ENCODE measurements at places on chromosomes 4 and X.

DNA sequence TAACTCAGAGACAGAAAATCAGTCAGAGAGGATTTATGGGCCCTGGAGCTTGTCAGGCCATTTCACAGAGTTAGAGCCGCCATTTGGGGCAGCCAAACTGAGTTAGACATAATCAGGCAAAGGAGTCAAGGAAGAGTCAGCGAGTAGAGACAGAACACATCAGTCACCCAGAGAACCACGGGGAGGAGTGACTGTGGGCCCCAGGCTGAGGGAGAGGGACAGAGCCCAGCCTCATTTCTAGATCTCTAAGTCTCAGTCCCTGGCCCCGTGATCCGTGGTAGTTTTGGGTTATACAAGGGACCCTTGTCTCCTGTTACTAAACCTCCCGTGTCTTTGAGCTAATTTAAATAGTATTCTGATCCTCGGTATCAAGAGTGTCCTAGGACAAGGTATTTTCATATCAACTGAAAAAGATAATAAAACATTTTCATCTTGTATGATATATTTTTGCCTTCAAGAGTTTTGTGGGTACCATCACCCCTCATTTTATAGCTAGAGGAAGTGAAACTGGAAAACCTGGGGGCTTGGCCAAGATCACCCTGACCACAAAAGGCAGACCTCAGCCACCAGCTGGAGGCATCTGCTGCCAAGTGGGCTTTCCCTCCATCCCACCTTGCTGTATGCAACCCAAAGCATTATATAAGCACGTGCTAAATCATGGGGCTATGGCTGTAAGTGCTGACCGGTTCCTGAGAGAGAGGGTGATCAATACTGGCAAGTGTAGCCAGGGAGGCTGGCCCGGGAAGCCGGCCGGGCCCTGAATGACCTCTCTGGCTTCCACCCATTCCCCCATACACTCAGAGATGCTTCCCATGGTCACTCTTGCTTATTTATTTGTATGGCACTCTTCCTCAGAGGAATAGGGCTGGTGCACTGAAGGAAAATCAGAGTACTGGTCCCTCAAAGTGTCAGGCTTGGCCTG is 204.1 kb downstream of the BCOR start:
- no peak for DNase-seq

- DNase-seq = no peak
Measured at GRCh38 chr4:112213856-112214255, 17.7 kb upstream of the AP1AR start.

DNA sequence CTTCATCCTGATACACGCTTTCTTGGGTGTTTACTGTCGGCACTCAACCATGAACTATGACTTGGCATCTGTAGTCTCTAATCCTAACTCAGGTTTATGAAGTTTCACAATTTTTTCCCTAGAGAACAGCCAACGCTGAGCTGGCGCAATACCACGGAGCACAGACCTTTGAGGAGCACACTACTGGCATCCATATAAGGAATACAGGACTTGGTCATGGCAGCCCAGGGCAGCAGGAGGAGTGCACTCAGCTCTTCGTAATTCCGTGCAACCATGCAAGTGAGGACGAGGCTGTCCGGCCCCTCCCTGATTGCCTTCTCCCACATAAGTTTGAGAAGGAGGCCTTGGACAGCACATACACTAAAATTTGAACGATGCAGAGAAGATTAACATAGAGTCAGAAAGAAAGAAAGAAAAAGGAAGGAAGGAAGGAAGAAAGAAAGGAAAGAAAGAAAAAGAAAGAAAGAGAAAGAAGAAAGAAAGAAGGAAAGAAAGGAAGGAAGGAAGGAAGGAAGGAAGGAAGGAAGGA is 41.0 kb upstream of the PDLIM5 start:
- no peak for DNase-seq

- DNase-seq = no peak
Measured at GRCh38 chr4:138734746-138735145, 280.8 kb upstream of the NOCT start.

GRCh38 chrX:69149466-69150280 is 15.6 kb downstream of the PJA1 start:
- no peak for DNase-seq

DNA sequence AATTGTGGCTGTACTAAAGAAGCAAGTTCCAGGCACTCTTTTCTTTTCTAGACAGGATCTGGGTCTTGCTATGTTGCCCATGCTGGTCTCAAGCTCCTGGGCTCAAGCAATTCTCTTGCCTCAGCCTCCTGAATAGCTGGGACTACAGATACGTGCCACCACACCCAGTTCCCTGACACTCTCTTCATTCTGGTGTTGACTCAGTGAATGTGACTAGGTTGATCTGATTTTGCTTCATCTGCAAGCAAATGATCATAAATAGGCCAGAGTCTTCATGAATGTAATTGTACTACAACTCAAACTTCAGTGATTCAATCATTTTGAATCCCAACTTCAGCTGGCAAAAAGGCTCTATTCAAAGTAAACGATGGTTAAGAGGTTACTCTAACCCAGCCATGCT is 78.5 kb downstream of the APBB2 start:
- no peak for DNase-seq

DNA sequence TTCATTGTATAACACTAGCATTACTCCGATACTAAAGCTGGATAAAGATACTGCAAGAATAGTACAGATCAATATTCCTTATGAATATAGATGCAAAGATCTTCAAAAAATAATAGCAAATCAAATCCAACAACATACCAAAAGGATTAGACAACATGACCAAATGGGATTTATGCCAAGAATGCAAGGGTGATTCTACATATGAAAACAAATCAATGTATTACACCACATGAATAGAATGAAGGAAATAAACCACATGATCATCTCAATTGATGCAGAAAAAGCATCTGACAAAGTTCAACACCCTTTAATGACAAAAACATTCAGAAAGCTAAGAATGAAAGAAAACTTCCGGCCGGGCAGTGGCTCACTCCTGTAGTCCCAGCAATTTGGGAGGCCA is 42.8 kb downstream of the CUL4B start:
- DNase-seq = no peak

DNA sequence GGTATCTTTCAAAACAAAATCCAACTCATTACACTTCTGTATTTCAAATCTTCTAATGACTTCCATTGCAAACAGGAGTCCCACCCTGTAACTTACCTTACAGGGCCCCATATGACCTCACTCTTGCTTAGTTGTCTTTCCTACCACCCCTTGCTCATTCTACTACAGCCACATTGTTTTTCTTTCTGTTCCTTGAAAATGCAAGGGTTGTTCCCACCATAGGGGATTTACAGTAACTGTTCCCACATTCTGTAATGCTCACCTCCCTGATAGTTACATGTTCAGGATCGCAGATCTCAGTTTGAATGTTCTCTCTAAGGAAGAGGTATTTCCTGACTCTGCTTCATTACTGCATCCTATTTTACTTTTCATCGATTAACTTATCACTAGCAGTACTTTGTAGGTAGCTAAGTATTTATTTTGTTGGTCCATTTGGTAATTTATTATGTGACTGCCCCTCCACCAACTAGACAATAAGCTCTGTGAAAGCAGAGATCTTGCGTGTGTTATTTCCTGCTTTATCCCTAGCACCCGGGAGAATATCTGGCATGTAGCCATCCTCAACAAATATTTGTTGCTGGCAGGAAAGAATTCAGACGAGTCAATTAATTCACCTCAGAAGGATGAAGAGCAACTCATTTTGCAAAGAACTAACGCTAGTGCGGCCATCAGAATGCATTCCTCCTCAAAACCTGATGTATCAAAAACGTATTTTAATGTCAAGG is 21.4 kb downstream of the MAOB start:
- no peak for DNase-seq

GRCh38 chr4:166414431-166414830 is 541.4 kb downstream of the TLL1 start:
- DNase-seq = no peak

DNA sequence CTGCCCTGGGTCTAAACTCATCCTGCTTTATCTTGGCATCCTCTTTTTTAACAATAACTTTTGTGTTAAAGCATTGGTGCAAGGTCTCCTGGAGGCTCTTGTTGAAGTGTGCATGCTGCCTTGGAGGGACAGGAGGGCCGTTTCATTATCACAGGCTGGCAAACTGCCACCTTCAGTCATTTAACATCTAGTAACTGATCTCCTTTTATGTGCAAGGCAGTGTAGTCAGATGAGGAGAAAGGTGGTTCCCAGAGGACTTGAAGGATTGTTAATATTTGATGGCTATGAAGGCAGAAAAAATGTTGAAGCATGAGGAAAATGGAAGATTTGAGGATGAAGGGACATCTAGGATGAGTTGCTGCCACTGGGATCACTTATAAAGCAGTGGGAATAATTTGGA is 439.4 kb downstream of the RAPGEF2 start:
- DNase-seq = no peak

- DNase-seq = no peak
Measured at GRCh38 chr4:96845819-96846218, 1005.9 kb downstream of the PDHA2 start.

DNA sequence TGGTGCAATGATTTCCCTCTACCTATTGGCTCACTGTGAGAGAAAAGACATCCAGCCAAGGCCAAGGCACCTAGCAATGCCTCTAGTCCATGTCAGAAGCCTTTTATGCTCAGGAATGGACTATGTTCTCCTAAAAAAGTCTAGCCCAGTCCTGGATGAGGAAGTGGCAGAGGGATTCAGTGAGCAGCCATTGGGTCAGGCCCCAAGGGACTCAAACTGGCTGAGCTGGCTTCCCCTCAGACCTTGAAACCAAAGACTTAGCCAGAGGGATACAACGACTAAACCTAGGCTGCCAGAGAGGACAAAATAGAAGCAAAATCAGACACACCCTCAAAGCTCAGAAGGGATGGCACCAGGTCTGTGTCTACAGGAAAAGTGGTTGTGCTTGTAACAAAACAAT is 49.1 kb downstream of the ARHGEF9 start:
- no peak for DNase-seq

DNA sequence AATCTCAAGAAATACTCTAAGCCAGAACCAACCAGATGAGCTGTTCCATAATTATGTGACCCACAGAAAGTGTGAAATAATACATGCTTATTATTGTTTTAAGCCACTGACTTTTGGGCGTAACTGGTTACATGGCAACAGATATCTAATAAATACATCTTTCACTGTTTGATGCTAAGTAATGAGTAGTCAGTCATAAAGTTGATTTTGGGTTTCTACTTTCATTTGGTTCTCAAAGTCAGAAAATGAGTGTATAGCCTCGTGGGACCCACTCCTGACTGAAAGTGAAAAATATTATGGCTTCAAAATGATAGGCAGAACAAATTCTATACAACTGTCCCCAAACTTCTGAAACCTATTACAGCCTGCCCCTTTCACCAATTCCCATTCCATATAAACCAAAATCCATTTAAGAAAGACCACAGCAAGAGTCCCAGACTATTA is 88.0 kb upstream of the CBR4 start:
- DNase-seq = no peak

GRCh38 chr4:123127218-123127617 is 204.8 kb upstream of the NUDT6 start:
- DNase-seq = no peak

- no peak for DNase-seq
Measured at GRCh38 chr4:1895971-1896657, 24.9 kb downstream of the NSD2 start.

- no peak for DNase-seq
Measured at GRCh38 chr4:185151296-185151695, 8.2 kb downstream of the SLC25A4 start.

DNA sequence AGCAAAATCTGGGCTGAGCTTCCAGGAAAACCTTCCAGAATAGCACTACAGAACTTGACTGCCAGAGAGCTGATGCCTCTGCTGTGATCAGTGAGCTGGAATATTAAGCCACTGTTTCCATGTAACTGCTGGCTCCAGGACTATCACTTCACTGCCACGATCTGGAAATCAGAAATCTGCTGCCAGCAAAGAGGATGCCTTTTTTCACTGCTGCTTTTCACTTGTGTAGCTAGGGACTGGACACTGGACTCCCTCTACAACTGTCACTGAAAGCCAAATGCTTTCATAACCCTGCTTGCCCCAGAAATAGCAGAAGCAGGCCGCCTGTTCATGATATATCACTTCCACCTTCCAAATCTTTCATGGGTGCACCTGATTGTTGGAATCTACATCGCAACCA is 9.4 kb upstream of the AP1S2 start:
- DNase-seq = no peak

DNA sequence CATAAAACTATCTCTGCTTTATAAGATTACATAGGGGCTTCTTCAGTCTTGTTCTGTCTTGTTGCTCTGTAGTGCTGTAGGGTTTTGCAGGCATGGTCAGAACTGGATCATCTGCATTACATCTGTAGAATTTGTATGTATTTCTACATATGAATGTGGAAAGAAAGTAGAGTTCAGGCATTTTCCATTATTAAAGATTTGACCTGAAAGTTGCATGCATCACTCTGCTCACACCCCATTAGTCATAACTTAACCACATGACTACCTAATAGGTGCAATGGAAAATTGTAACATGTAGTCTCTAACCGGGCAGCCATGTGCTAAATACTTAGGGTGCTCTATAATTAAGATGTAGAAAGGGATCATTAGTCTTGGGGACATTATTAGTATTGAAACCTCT is 45.7 kb upstream of the AGA start:
- no peak for DNase-seq

GRCh38 chr4:179399054-179399782 is 1957.0 kb upstream of the AGA start:
- DNase-seq = no peak

GRCh38 chr4:108793415-108793814 is 30.6 kb upstream of the ETNPPL start:
- no peak for DNase-seq

DNA sequence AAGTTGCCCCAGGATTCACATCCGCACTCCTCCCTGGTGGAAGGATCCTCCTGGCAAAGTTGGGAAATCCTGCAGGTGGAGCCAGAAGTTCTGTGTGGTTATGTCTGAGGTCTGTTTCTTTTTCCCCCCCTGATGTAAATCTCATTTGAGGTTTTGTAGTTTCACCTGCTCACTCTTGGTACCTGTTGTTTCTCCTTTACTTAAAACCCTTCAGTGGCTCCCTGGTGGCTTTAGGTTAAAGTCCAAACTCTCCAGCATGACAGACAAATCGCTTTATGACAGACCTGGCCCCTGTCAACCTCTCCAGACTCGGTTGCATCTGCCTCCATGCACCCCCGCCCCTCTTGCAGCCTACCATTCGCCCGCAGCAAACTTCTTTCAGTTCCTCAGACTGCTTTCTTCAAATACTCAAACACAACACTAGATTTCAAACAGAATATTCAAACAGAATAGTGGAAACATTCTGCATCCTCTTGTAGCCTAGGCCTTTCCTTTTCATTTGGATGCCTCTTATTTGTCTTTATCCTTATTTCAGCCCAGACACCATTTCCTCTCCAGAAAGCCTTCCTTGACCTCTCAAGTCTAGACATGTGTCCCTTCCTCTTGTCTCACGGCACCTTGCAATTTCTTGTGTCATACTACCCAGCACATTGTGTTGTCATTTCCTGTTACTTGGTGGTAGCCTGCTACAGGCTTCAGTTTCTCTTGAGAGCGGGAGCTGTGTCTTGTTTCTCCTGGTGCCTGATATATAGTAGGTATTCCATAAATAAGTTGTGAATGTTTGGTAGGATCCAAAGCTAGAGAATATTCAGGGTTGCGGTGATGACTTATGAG is 24.8 kb downstream of the IL13RA1 start:
- DNase-seq = no peak

- DNase-seq = no peak
Measured at GRCh38 chr4:111208970-111209369, 586.1 kb upstream of the PITX2 start.

GRCh38 chr4:119647558-119647957 is 19.0 kb upstream of the PDE5A start:
- no peak for DNase-seq

GRCh38 chr4:20570981-20571715 is 129.1 kb upstream of the PACRGL start:
- DNase-seq = no peak
